ENCODE measurements at places on chromosomes 7 and 10.

- DNase-seq: no peak
Measured at GRCh38 chr10:106960812-106961211, 203.7 kb downstream of the SORCS1 start.

- DNase-seq: no peak
Measured at GRCh38 chr7:159032753-159033472, 111.8 kb downstream of the VIPR2 start.

GRCh38 chr10:124403548-124403947 lies 15.2 kb downstream of the OAT start:
- peak; percentile 89 for DNase-seq

- no peak for DNase-seq
Measured at GRCh38 chr7:37037286-37037685, 313.0 kb upstream of the AOAH start.

- DNase-seq: peak; percentile 41
Measured at GRCh38 chr7:80273327-80273726, 138.7 kb downstream of the GNAI1 start.

DNA sequence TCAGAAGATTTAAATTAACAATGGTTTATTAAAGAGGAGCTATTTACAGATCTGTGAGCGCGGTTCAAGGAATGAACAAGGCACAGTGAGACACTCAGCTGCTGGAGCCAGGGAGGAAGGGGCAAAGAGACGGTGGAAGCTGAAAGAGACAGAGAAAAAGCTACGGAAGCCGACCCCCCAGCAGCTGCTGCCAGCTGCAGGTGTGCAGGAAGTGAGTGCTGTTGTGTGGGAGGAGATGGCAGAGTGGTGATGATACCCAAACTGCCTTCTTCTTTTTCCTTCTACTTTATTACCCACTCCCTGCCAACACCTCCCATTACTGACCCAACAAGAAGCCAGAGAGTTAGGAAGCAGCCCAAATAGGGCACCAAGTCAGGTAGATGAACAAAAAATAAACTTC lies 41.9 kb upstream of the MBL2 start:
- DNase-seq: no peak

DNA sequence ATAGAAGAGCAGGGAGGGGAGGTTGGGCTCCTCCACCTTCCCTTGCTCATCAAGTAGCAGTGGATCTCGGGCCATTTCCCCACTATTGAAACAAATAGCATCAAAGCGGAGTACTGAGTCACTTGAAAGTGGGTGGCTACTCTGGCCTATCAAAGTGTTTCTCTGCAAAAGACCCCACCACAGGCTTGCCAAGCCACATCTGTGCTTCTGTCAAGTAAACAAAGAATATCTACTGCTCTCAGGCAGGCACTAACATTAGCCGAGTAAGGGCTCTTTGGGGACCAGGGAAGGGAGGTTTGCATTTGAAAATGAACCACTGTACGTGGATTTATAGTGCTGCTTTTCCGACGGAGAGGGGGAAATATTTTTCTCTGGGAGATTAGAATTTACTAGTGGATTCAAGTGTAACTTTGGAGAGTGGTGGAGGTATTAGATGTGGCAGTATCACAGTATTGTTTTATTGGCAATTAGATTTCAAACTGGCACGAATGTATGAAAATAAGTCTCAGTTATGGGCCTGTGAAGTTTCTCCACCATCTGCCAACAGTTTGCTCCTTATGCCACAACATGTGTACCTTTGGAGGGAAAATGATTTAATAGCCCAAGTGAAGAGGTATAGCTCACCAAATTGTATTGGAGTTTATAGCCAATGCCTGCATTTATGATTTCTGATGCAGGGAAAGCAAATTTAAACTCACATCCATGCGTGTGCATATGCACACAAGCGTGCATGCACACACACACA lies 97.5 kb downstream of the RPS24 start:
- no peak for DNase-seq

GRCh38 chr10:84991301-84991700 lies 662.9 kb downstream of the CCSER2 start:
- no peak for DNase-seq

DNA sequence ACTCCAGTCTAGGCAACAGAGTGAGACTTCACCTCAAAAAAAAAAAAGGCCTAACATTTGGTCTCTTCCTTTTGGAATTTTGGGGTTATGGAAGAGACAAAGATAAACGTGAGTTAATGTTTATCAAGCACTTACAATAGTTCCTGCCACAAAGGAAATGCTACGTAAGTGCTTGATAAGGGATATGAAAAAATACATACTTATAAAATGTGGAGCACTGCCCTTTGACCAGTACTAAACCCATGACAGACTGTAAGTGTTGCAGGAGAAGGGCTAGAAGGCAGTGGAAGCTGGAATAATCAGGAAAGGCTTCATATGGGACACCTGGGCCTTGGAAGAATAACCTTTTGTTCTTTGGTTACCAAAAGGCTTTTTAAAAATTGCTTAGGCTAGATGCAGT lies 25.5 kb downstream of the TMEM248 start:
- DNase-seq: no peak

GRCh38 chr7:55440040-55440690 lies 75.0 kb downstream of the LANCL2 start:
- no peak for DNase-seq

DNA sequence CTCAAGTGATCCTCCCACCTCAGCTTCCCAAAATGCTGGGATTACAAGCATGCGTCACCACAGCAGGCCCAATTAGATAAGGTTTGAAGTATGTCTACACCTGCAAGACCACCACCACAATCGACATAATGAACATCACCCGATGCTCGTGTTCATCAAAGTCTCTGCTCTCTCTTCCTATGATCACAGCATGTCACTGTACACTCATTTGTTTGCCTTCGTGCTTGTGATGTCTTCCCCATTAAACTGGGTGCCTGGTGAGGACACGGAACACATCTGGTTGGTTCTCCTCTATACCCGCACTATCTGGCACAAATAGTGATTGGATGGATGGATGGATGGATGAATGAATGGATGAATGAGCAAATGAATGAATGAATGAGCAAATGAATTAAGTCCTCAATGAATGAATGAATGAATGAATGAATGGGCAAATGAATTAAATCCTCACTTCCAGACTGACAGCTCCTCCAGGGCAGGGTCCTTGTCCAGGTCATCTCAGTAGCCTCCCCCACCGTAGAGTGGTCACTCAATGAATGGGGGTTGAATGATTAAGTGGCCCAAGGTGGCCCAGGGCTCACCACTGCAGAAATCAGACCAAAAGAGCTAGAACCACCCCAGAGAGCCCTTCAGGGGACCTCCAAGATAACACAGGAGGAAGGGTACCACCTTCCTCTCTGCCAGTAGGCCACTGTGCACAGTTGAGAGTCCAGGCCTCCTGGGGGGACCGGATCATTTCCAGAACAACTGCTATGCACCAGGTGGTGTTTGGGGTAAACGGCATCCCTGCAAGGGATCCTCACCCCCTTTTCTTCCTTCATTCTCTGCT lies 101.9 kb upstream of the TNRC18 start:
- peak; percentile 62 for DNase-seq

DNA sequence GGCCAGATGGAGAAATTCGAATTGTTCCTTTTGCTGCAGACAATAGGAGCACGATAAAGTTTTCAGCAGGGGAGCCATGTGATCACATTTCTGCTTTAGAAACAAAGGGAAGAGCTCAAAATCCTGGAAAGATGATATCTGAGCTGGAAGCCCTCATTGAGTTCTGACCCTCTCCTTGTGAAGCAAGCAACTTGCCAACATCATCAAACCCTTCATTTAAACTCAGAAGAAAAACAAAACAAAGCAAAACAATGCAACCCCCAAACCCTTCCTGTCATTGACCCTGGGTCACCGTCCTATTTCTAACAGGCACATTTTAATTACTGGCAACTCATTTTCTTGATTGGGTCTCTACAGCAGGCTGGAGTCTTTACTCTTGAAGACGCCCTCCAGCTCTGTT lies 198.3 kb upstream of the ZNF32 start:
- no peak for DNase-seq
